ENCODE measurements at places on chromosomes 7 and 10. TPM values are rescaled to one million over a fixed set of nuclear protein-coding genes. Genes with fewer than 3 reads are reported as not detected.

The SPDYE5 gene
- total RNA-seq, result not detected

The OR9A2 gene
- total RNA-seq, result not detected

The SEC31B gene
- 2.2 TPM for total RNA-seq

The IL2RA gene
- not detected for total RNA-seq

The TAC1 gene
- total RNA-seq, result not detected

The TMEM176A gene
- total RNA-seq, result not detected

The PDK4 gene
- total RNA-seq, result 22.0 TPM

The CCAR1 gene
- total RNA-seq, result 82.1 TPM

The SPDYE1 gene
- total RNA-seq, result not detected

The PNLIPRP3 gene
- total RNA-seq, result not detected

The ADCYAP1R1 gene
- 0.08 TPM for total RNA-seq

The TSPAN33 gene
- total RNA-seq, result 6.4 TPM

The FEZF1 gene
- not detected for total RNA-seq

The GPR15LG gene
- not detected for total RNA-seq

The RBM48 gene
- 7.6 TPM for total RNA-seq

The LEP gene
- total RNA-seq, result not detected

The CDNF gene
- total RNA-seq, result 1.1 TPM

The ARHGAP19 gene
- 3.4 TPM for total RNA-seq

The PON1 gene
- total RNA-seq, result 0.66 TPM

The GNGT1 gene
- total RNA-seq, result not detected

The CACNA2D1 gene
- total RNA-seq, result 3.8 TPM

The SPDYE11 gene
- not detected for total RNA-seq

The TEX47 gene
- total RNA-seq, result not detected

The C10orf67 gene
- total RNA-seq, result 0.11 TPM

The NACAD gene
- 0.29 TPM for total RNA-seq

The METTL2B gene
- 20.4 TPM for total RNA-seq

The SLC35G1 gene
- 6.1 TPM for total RNA-seq

The C7orf33 gene
- not detected for total RNA-seq

The ATOH7 gene
- 0.26 TPM for total RNA-seq

The ERLIN1 gene
- total RNA-seq, result 55.8 TPM

The CEP55 gene
- total RNA-seq, result 66.7 TPM

The BUD31 gene
- total RNA-seq, result 167 TPM

The CPEB3 gene
- total RNA-seq, result 0.16 TPM

The CYP3A7 gene
- not detected for total RNA-seq

The NMT2 gene
- total RNA-seq, result 29.1 TPM

The OAT gene
- total RNA-seq, result 71.7 TPM

The MYH16 gene
- total RNA-seq, result 0.51 TPM

The ZFAND4 gene
- total RNA-seq, result 4.6 TPM

The CPA4 gene
- total RNA-seq, result 6.8 TPM

All from A549 treated with RU486 at 1 μM for 4 hours (cell line).